ENCODE measurements at places on chromosomes 5 and 9.

DNA sequence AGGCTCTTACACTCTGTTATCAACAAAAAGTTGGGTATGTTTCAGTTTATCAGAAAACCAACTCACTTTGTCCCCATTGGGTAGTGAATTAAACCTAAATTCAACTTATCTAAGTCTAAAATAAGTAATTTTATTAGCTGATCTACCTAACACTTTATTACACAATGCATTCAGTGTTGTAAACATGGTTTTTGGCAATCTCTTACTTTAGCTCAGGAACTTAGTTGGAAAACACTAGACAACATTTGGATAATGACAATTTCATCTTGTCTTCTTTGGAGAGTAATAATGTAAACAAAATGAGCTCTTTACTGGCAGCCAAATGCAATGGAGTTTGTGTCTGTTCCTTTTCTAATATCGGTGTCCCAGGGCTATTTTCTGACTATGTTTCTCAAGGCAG is 33.0 kb downstream of the FGF10 start:
- DNase-seq: no peak

DNA sequence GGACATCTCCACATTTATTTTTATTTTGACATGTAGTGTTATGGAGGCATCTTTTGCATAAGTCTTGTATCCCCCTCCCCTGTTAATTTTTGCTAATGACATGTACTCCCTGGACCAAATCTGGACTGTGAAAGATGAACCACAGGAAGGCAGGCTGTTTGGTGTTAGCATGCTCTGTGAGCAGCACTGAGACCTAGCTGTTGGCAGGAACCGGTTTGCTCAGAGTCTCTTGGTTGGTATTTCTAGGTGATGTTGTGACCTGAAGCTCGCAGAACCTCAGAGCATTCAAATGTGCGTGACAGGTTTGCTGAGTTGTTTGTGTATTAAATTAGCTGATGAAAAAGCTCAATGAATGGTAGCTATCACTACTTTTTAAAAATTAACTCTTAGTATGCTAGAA is 53.6 kb upstream of the PHF2 start:
- no peak for DNase-seq

- no peak for DNase-seq
Observed at GRCh38 chr5:163369776-163370385, 67.5 kb upstream of the CCNG1 start.

- DNase-seq: peak; percentile 10
Observed at GRCh38 chr5:43482490-43483297, 971 bp downstream of the TMEM267 start.

DNA sequence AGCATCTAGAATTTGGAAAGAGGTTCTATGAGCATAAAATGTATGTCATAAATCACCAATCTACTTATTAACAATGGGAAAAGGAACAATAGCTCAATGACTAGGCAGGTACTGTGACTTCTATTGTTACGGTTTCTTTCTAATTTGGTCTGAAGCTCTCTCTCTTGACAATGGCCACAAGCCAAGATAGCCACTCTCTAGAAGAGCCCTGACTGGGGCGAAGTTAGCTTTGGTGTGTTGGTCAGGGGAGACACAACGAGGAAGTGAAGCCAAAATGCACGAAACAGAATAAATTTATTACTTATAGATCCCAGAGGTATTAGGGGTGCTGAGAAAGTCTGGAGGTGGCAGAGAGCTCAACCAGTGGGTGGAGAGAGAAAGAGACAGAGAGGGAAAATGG is 9.4 kb upstream of the RAD23B start:
- DNase-seq: no peak

- no peak for DNase-seq
Observed at GRCh38 chr9:113350937-113351336, 1.6 kb downstream of the BSPRY start.

DNA sequence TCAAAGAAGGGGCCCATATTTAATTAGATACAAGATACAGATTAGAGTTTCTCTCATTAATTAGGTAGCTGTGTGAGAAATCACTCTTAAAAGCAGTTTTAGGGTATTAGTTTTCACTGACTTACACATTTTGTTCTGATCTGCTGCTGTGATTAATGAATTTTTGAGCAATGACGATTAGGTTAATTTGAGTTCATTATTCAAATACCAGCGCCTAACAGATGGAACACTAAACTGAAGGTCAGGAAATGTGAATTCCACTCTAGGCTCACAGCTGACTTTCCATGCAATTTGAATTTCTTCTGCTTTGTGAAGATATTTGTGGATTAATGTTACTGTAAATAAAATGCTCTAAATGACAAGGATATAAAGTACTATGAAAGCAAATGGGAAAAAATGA is 380.6 kb downstream of the ADGRV1 start:
- no peak for DNase-seq

DNA sequence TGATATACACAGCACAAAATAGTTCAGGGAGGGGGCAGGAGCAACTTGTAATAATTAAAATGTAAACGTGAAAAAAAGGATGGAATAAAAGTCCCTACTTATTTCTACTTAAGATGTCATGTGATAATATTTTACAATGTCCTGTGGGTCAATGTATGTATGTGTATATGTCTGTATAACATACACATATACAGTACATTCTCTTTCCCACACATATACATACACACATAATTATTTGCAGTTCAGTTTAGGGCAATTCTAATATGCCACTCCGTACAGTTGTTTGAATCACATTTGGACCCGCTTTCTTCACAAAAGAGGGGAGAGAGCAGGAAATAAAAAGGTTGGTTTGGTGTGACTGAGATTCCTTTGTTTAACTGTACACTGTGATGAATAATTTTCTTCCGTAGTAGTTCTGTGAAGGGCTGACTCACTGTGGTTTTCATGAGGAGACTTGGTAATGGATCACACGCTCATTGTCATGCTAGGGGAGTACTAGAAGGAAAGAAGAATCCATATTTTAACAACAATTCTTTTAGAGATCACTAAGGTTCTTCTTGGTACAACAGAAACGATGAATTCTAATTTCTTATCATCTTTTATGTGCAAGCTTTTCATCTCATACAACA is 26.2 kb upstream of the ACOT12 start:
- DNase-seq: peak; percentile 84

All from dermis microvascular lymphatic vessel endothelial cell (primary cell).